Activated CD4-positive, alpha-beta T cell treated with anti-CD3 and anti-CD28 coated beads, Interleukin-2, amount 50 U/mL, for 48 hours (primary cell): ENCODE measurements at places on chromosomes 13 and 19.

GRCh38 chr13:41833831-41834230 is 127.1 kb downstream of the VWA8 start:
- DNase-seq, result no peak

DNA sequence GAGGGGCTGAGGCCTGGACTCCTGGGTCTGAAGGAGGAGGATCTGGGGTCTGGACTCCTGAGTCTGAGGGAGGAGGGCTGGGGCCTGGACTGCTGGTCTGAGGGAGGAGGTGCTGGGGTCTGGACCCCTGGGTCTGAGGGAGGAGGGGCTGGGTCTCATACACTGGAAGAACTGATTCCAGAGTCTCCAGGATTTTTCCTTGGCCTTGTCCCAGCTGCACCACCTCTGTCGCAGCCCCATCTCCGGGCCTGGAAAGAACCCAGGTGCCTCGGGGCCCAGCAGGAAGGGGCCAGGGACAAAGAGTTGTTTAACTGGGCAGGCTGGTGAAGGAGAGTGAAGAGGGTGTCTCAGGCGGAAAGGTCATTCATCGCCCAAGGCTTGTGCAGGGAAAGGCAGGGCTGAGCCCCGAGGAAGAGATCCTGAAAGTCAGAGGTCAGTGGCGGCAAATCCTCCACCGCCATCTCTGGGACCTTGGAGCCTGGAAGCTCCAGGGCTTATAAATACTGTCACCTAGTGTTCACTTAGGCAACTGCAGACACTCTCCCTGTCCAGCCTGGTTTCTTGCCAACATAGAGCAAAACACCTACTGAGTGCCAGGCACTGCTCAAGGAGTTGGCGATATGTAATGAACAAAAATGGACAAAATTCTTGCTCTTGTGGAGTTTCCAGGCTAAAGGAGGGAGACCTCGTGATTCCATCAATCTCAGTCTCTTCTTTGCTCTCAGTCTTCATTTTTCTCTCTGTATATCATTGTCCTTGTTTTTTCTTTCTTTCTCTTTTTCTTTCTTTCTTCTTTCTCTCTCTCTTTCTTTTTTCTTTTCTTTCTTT is 4.4 kb upstream of the KCNN4 start:
- DNase-seq, result peak; percentile 56

- DNase-seq, result no peak
Observed at GRCh38 chr13:58850161-58850560, 1218.6 kb downstream of the PCDH17 start.

DNA sequence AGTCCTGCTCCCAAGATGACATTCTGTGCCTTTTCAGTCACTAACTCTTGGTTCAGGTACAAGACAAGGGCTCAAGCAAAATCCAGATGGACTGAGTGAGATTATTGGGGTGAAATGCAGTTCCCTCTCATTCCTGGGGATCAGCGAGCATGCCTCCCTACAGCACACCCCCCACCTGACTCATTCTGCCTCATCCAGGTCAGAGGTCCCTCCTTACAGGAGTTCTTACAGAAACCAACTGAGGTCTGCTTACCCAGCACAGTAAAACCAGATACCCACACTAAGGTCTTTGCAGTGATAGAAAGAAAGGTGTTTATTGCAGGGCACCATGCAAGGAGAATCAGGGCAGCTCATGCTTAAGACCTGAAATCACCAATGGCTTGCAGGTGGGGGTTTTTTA is 21.6 kb upstream of the MRI1 start:
- no peak for DNase-seq

DNA sequence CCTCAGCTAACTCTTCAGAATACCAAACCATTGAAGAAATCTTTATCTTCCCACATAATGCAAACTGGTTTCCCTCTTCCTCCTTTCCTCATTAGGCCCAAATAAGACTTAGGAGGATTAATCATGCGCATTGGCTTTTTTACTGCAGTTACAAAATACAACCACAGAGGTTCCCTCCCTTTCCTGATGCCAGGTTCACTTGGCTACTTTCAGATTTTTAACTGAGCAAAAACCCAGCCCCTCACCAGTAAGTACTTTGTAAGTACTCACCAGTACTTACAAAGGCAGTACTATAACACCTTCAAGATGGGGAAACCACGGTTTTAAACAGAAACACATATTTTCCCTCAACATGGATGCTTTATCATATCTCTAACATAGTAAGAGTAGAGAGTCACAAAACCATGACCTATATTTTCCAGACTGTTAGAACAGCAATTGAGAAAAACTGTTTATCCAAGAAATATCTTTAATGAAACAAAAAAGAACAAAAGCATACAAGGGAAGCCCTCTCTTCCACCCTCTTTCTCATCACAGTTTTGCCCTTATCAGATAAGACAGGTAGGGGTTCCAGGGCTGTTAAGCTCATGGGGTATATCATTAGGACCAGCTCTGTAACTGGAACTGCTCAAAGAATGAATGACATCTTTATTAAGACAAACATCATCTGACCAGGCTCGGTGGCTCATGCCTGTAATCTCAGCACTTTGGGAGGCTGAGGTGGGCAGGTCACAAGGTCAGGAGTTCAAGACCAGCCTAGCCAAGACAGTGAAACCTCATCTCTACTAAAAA is 12.7 kb downstream of the FOXO1 start:
- DNase-seq, result peak; percentile 41

DNA sequence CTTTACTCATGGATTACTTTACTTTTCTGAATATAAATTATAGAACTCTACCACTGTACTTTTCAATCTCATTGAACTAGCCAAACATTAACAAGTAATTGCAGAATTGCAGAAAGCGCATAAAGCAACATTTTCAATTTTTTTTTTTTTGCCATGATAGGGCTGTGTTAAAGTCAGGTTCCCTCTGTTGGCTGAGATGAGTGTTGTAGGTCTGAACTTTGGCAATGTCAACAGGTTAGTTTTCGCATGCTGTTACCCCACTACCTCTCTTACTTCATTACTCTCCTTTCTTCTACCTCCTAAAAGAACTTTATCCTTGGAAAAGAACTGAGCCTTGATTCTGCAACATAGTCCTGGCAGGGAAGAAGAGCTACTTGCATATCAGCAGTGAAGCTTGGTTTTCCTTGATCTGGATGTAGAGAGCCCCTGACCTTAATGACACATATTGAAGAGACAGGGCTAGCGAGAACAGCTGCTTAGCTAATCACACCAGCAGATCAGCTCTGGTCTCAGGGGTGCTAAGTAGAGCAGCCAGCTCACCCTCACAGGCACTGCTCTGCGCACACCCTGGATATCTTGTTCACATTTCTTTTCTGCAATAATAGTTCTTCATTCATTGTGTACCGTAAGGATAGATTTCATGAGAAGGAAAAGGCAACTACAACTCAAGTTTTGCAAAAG is 119.5 kb downstream of the FLT1 start:
- DNase-seq, result no peak

GRCh38 chr19:13538601-13539253 is 32.4 kb upstream of the CACNA1A start:
- DNase-seq, result no peak

GRCh38 chr13:112453874-112454647 is 77.9 kb downstream of the SPACA7 start:
- no peak for DNase-seq

DNA sequence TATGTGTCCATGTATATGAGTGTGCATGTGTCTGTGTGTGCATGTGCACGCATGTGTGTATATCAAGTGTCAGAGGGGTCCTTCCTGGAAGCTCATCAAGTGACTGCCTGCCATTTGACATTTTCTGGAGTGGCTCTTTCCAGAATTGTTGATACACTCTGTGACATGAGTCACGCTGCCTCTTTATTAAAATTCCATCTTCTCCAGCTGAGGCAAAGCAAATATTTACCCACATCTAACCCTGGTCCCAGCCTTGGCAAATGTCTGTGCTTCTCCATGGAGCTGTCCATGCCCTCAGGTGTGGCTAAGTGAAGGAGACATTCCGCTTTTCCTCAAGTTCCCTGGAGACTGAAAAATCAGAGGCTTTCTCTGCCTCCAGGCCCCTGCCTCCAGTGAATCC is 88.2 kb upstream of the MBNL2 start:
- no peak for DNase-seq

- no peak for DNase-seq
Observed at GRCh38 chr19:13681509-13681908, 82.8 kb upstream of the MRI1 start.

DNA sequence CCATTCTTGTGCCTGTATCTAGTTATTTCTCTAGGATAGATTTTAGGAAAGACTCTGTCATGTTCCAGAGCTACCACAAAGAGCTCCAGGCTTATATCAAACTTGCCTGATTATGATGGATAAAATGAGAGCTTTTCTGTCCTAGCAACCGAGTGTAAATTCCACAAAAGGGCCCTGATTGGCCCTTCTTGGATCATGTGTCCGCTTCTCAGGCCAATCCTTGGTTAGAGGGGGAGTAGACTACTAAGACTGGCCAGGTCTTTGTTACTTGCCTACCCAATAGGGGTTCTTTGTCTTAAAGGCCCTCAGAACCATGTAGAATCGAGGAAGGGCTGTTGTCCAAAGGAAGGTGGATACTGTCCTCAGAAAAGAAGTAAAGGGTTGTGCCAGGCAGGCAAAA is 2.4 kb downstream of the DHX34 start:
- no peak for DNase-seq

DNA sequence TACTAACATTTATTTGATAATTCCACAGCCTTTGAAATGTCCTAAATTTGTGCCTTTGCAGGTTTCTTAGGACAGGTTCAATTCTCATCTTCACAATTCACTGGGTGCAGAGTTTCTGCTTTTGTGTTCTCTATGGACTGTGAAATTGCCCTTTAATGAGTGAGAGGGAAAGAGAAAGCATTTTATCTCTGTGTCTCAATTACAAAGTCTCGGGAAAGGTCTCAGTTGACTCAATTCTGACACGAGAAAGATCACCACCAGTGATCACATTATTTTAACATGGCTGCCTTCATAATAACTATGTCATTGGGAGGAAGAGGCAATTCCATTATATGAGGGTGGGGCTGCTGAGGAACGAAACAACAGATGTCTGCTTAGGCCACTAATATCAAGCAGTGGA is 26.2 kb upstream of the LRCH1 start:
- DNase-seq, result no peak

- DNase-seq, result no peak
Observed at GRCh38 chr13:66210677-66211076, 1019.5 kb downstream of the PCDH9 start.

- DNase-seq, result peak; percentile 11
Observed at GRCh38 chr19:36060430-36060829, 5.7 kb downstream of the WDR62 start.

GRCh38 chr19:41774515-41774980 is 19.2 kb downstream of the CEACAM6 start:
- DNase-seq, result peak; percentile 41

- DNase-seq, result no peak
Observed at GRCh38 chr19:29516821-29517395, 8.9 kb upstream of the VSTM2B start.
